ENCODE measurements at places on chromosomes 11 and 22.

DNA sequence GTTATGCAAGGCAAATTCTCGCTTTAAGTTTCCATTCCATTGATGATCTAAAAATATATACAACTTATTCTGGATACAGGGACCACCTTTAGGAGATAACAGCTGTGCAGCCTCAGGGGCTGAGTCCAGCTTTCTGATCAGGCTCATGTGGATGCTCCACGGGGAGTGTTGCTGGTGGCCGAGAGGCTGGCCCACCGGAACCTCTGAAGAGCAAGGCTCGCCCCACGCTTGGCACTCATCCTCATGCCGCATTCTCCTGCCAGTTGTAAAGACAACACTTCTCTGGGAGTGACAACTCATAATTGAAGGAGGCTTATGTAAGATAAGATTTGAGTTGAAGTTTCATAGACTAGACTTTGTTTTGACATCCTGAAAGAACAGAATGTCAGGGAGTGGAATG lies 123.5 kb downstream of the MPPED1 start:
- no peak for DNase-seq

DNA sequence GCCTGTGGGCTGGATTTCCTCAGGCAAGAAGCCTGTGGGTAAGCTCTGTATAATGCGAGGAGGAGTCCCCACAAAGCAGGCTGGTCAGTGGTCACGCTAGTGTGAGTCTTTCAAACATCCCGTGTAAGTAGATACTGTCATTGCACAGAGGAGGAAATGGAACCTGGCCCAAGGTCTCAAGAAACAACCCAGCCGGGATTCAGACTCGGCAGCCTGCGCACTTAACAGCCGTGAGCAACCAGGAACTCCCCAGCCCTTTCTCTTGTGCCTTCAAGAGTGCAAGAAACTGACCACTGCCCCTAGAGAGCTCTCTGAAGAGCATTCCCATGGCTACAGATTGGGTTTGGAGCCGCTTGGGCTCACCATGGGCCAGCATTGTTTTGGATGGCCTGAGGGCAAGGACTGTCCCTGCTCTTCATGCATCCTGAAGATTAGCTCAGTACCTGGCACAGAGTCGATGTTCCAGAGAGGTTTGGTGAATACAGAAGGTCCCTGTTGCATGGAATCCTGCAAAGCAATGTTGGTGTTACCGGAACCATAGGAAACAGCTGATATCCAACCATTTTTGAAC lies 6.0 kb downstream of the MPST start:
- DNase-seq: no peak

DNA sequence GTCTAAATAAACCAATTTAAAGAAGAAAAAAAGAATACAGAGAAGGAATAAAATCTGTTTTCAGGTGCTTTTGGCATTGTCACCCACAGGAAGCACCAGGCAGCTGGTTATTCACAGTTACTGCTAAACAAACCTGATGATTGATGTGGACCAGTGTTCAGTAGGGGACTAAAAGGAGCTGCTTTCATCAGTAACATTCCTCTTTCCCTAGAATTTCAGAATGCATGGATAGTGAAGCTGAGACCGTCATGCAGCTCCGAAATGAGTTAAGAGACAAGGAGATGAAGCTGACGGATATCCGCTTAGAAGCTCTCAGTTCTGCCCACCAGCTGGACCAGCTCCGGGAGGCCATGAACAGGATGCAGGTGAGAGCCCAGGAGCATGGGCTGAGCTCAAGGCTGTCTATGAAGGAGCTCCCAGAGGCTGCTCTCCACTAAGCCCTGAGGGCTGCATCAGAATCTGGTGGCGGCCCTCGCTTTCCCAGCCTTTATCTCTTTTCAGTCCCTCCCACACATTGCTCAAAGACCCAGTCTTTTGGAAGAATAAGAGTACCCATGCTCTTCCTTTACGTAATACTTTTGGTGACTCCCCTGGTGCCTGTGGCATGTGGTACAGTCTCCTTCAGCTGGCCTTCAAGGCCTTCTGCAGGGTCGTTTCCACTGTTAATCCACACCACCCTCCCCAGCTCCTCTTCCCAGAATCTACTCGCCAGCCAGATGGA lies 69.5 kb downstream of the DBX1 start:
- no peak for DNase-seq

DNA sequence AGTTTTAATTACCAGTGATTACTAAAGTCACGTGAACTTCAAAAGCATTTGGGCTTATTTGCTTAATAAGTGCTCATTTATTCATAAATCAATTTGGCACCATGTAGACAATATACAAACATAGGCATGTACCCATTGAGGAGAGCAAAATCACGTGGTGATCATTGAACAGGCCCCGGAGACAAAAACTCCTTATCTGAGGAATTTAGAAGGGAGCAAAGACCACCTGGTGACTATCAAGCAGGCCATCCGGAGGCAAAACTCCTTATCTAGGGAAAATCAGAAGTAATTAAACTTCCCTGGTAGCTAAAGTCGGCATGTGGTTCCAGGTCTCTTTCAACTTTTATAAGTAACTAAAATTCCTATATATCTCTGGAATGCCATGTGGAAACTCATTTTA lies 5.7 kb upstream of the BTBD10 start:
- DNase-seq: no peak

DNA sequence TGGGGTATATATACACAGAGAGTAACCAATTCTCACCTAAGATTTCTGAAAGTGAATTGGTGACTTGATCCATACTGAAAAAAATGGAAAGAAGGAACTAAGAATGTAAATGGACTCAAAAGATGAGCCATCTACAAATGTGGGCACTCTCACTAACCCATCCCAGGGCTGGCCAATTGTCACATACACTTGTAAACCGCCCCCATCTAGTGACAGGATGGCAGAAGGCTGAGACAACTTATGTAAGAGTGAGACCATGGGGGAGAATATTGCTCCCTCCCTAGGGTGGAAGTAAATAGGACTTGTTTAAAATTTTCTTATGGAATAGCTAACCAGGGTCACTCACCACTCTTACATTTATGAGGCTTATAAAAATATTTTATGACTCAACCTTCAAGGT lies 377.1 kb upstream of the ISX start:
- no peak for DNase-seq

DNA sequence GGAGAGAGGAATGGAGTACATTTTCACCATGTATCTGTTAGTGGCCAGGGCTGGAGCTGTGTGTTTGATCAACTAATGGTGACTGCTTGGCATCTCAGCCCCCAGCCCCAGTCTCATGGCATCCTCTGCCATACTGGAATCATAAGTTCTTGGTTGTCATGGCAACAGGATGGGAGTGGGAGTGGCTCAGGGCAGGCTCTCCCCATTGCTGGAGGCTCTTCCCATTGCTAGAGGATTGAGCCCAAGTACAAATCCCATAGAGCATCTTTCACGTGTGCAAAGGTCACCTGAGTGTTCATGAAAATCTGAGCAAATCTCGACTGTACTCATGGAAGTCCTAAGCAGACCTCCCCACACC lies 14.9 kb downstream of the DNAJB13 start:
- no peak for DNase-seq

DNA sequence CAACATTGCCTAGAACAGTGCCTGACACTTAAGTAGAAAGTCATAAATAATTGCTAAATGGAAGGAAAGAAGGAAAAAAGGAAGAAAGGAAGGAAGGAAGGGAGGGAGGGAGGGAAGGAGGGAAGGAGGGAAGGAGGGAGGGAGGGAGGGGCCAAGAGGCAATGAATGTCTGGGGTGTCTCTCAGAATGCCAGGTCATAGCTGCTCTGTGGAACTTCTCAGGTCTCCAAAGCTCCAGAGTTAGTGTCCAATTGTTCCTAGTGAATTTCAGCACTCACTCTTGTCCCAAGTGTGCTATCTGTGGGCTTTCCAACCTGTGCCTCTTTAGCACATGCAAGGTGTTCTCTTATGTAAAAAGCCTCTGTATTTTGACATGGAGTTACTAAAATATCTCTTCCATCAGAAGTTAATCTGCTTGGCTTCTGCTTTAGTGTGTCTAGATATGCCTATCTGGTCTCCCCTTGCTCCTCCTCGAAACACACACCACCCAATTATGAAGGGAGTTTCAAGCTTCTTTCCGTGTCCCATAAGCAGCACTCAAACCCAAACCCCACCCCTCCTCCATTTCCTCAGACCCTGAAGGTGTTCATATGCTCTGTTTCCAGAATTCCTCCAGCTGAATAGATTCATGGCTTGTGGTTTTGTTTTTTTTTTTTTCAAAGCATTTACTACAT lies 56.5 kb downstream of the FAM76B start:
- no peak for DNase-seq

GRCh38 chr11:45248501-45249011 lies 37.6 kb downstream of the SYT13 start:
- no peak for DNase-seq

GRCh38 chr11:21567645-21568290 lies 625.1 kb upstream of the ANO5 start:
- no peak for DNase-seq

- no peak for DNase-seq
Measured at GRCh38 chr11:25742800-25743199, 589.1 kb upstream of the ANO3 start.

DNA sequence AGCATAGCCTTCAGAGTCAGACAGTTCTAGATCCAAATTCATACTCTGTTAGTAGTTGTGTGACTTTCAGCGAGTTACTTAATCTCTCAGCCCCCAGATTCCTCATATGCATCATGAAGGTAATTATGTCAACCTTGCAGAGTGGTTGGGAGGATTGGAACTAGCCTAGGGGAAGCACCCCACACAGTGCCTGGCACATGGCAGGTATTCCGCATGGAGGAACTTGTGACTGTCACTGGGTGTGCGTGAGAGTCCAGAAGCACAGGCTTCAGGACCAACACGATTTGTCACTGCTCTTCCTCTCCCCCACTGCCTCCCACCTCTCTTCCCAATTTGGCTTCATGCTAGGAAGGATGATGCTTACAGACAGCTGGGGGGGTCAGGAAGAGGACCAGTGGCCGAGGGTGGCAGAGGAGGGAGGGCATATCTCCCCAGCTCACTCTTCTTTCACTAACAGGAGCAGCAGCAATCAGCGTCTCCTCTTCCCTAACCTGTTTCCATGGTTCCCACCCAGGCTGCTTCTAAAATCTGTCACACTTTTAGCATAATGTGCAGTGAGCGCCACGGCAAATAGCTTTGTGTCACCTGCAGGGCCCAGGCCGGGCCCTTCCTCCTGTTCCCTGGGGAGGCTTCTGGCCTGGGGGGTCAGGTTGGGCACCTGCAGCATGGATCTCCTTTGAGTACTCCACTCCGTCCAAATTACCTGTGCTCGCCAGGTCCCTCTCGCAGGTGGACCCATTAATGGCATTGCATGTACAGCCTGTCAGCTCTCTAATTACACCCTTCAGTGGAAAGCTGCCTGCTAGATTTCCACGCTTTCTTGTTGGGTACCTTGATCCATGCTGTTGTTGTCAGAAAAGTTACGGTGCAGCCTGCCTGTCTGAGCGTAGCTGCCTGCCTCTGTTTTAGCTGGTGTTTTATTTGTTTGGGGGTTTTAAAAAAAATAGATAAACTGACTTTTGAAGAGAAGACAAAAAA lies 400.4 kb downstream of the NXPE2 start:
- no peak for DNase-seq

DNA sequence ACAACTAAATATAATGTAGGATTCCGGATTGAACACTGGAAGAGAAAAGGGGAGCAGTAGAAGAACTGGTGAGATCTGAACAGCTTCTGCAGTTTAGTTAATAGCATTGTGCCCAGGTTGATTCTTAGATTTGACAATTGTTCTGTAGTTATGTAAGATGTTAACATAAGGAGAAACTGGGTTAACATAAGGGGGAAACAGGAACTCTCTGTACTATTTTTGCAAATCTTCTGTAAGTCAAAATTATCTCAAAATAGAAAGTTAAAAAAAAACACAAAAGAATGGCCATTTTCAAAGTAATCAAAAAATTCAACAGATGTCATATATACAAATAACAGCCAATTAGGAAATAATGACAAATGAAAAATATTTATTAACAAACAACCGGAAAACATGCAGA lies 18.7 kb upstream of the LRP5 start:
- no peak for DNase-seq

DNA sequence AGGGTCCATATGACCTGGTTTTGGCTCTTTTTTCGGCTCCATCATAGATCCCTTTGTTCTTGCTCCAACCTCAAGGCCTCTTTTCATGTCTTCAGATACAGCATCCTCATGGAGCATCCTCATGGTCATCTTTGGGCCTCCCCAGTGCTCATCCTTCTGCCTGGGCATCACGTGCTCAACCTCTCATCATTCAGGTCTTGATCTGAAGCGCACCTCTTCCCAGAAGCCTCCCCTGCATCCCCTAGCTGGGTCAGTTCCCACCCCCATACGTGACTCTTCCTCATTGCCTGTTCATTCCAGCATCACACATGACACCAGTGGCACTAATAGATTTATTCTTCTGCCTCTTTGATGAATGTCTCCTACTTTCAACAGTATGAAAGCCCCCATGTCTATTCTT lies 192.2 kb downstream of the MIAT start:
- DNase-seq: no peak

DNA sequence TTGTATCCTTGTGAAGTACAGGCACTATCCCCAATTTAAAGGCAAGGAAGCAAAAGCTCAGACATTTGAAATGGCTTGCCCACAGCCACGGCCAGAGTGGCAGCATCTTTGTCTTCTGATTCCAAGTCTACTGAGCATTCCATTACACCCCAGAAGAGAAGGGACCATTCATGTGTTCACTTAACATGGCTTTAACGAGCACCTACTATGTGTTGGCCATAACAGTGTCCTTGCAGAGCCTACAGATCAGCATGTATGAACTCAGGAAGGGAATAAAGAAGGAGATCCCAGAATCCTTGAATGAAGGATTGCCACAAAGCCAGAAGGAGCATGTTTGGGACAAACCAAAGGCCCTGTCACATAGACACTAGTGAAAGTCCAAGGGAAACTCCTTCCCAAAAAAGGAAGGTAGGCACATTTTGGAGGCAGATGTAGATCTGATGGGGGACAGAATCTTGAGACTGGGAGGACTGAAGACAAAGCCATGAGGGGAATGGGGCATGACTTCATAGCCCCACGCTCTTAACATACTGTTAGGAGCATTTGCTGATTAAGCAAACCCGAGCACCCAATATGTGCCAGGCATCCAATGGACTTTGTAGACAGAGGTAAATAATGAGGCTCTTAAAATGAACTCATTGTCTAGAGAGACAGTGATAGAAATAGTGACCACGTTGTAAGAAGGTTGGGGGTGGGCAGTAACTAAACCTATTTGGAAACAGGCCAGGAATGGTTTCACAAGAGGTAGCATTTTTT lies 54.9 kb downstream of the P4HA3 start:
- no peak for DNase-seq

GRCh38 chr22:45254388-45254787 lies 13.7 kb upstream of the KIAA0930 start:
- DNase-seq: no peak

- no peak for DNase-seq
Measured at GRCh38 chr22:37185646-37186227, 2.3 kb downstream of the C1QTNF6 start.

- no peak for DNase-seq
Measured at GRCh38 chr11:38315151-38315550, 1717.1 kb upstream of the RAG2 start.
